ENCODE measurements at places on chromosomes 3 and 15. TPM values are rescaled to one million over a fixed set of nuclear protein-coding genes. Genes with fewer than 3 reads are reported as not detected.

DNA sequence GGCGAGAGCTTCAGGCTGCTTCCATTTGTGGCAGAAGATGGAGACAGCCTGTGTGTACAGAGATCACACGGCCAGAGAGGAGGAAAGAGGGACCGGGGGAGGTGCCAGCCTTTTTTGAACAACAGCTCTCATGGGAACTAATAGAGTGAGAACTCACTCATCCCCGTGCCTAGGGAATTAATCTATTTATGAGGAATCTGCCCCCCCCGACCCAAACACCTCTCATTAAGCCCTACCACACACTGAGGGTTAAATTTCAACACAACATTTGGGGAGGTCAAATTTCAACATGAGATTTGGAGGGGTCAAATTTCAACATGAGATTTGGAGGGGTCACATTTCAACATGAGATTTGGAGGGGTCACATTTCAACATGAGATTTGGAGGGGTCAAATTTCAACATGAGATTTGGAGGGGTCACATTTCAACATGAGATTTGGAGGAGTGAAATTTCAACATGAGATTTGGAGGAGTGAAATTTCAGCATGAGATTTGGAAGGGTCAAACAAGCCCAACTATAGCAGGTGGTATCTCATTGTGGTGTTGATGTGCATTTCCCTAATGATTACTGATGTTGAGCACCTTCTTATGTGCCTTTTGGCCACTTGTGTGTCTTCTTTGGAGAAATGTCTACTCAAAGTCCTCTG, 20.6 kb upstream of the RFTN1 start:
- DNase-seq: peak; percentile 75

DNA sequence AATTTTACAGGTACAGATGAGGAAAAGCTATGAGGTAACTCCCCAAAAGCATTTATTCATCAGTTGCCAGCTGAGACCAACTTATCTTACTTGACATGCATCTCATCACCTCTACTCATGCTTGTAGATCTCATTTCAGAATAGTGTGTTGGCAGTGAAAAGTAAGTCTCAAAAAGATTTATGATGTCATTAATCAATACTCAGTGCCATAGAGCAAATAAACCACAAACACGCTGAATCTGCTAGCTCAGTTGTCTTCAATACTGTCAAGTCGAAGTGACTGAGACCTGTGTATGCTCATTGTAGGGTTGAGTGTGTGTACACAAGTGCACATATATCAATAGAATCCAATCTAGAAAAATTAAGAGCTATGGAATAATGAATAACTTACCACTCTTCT, 413.5 kb downstream of the CNTN3 start:
- DNase-seq: no peak

The CPLX3 gene
- 0.66 TPM for total RNA-seq

DNA sequence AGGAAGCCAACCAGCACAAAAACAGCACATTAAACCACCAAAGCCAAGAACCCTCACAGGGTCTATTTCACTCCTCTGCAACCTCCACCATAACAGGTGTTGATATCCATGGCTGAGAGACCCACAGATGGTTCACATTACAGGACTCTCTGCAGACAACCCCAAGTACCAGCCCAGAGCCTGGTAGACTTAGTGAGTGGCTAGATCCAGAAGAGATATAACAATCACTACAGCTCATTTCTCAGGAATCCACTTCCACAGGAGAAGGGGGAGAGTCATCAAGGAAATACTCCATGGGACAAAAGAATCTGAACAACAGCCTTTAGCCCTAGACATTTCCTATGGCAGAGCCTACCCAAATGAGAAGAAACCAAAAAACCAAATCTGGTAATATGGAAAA, 168.1 kb upstream of the CD96 start:
- DNase-seq: no peak

DNA sequence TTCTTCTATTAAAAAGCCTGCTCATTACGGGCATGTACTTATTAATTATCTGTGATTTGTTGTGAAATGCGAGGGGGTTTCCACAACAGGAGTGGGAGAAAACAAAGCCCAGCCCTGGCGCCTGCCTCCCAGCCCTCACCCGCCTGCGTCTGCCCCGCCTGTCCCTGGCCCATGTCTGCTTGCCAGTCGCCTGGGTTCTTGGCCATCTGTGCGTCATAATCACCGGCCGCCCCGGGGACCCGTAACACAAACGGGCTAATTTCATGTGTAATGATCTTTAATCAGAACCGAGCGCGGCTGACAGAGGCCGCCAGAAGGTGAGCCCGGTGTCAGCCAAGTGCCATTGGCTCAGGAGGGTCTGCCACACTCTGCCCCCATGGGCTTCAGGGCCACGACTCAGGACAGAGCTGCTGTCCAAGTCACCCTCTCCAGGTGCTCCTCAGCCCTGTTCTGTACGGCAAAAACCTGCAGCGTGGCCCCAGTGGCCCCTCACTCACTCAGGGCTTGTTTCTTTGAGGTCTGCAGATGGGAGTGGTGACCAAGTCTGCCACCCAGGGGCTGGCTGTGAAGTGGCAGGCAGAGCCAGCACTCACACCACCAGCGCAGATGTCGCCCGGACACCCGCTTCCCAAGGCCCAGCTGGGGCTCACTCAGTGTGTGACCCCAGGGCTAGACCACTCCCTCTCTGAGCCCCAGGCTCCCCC, 28.8 kb upstream of the TMEM115 start:
- peak; percentile 64 for DNase-seq

DNA sequence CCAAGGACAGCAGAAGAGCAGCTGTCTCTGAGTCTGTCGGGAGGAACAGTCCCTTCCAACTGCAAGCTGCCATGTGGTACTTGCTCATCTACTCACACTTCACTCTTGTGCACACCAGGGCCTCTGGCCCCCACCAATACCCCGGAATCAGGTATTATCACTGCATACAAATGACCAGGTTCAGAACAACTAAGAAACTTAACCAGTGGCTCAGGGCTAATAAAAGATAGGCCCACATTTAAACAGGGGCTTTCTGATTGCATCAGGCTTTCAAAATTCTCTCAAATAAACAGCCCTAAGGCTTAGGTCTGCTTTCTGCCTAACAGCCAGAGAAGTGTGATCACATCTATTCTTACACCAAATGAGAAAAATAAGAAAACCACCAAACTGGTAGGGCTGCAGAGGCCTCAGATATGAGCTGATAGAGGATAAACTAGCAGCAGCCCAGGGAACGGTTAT, 20.7 kb downstream of the CCDC12 start:
- no peak for DNase-seq

- DNase-seq: no peak
These were observed 117.8 kb upstream of the AGBL1 start for GRCh38 chr15:85961821-85962220.

- no peak for DNase-seq
These were observed 29.4 kb upstream of the CCR4 start for GRCh38 chr3:32922078-32922477.

- no peak for DNase-seq
These were observed 39.2 kb downstream of the PTPN23 start for GRCh38 chr3:47420044-47420430.

The RASA2 gene
- 28.6 TPM for total RNA-seq

The PRTG gene
- 2.3 TPM for total RNA-seq

The KCNH8 gene
- 3.4 TPM for total RNA-seq

- DNase-seq: no peak
These were observed 118.2 kb downstream of the GABRG3 start for GRCh38 chr15:27089233-27089586.

DNA sequence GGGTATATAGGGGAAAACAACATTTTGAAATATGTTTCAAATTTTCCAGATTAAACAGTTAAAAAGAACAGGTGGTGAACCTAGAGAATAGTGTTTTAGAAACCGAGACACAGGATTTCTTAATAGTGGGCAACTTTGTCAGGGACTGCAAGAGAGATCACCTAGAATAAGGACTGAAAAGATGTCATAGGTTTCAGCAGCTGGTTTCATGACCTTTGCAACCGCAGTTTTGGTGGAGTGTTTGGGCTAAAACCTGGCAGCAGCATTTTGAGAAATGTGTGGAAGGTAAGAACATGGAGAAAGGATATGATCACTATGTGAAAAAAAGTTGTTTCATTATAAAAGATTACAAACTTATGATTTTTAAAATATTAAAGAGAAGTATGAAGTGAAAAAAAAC, 34.9 kb downstream of the PRKCI start:
- no peak for DNase-seq

The ADAMTS7 gene
- 52.7 TPM for total RNA-seq

DNA sequence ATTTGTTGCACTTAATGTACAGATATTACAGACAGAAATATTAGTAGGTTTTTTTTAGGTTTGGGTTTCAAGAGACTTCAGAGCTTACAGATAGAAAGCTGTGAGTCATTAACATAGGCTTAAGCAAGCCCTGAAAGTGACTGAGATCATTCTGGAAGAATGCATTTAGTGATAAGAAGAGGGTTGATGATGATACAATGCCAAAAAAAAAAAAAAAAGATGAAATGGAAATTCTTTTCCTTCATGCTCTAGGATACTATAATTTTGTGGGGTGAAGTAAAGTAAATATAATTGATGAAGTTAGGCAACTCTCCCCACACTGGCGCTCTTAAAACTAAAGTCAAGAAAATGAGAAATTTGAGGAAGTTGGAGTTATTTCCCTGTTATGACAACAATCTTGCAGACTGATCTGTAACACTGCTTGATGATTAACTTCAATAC, 169.4 kb upstream of the ZNF385D start:
- DNase-seq: no peak

The NMD3 gene
- 80.6 TPM for total RNA-seq

GRCh38 chr3:44682182-44682896, 30.1 kb upstream of the ZNF502 start:
- no peak for DNase-seq

The EPHA6 gene
- total RNA-seq: 1.7 TPM

DNA sequence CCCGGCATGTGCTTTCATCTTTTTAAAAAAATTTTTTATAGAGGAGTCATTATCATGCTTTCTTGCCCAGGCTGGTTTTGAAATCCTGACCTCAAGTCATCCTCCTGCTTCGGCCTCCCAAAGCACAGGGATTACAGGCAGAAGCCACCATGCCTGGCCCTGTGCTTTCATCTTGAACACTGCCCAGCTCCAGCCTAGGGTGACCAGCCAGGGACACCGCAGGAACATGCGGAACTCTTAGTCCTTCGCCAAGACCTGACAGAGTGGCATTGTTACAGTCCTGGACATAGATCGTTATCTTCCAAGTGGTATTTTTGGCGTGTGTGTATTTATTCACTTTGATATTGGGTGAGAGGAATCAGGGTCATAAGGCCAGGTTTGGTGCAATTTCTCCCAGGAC, 7.9 kb upstream of the FURIN start:
- no peak for DNase-seq

DNA sequence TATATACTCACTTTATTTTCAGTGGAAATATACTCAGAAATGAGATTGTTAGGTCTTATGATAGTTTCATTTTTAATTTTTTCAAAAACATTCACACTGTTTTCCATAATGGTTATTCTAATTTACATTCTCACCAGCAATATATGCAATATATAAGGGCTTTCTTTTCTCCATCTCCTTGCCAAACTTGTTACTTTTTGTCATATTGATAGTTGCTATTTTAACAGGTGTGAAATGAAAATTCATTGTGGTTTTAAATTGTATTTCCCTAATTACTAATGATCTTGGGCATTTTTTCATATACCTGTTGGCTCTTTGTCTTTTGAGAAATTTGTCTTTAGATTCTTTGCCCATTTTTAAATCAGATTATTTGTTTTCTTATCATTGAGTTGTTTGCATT, 325.2 kb downstream of the DIPK2A start:
- no peak for DNase-seq

DNA sequence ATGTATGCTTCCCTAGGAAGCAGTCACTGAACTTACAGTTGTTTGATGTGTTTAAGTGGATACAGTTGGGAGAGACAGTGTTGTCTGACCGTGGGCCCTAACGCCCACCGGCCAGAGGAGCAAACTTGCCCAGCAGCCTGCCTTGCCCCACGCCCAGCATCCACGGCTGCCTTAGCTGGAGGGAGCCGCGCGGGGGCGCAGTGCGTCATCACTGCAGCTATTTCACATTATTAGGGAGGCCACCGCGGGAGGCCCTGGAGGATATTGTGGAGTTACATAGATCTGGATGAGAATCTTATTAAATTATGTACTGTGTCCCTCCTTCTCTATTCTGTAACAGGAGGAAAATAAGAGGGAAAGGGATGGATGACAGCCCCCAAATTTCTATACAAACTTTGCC, 267.2 kb downstream of the GABRG3 start:
- DNase-seq: peak; percentile 55

DNA sequence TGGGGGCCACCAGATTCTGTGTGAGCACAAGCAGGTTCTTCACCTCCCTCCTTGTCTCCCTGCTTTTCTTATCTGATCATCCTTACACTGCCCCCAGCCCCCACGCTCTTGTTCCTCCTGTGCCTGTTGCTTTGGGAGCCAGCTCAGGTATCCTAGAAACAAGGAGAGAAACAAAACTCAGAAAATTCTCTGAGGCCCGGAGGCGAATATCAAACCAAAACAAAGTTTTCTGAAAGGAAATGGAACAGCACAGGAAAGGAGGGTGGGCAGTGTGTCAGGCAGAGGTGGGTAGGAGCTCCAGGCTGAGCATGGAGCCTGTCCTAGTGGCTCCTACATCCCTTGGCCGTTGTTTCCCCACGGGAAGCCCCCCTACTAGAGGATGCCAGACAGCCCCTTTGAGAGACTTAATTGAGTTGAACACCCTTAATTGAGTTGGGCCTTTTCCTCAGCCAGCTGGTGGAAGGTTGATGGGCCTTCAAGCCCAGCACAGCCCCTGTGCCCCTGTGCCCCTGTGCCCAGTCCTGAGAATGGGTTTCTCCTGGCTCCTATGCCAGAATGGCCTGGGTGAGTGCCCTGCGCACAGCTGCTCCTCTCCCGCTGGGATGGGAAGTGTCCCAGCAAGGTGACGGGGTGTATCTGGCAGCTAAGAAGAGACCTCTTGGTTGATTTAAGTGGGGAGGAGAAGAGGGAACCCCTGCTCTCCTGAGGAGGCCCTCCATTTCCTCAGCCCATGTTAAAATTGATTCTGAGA, 22.8 kb upstream of the JMJD7 start:
- no peak for DNase-seq

The CCR3 gene
- total RNA-seq: not detected

The CP gene
- 2.8 TPM for total RNA-seq

DNA sequence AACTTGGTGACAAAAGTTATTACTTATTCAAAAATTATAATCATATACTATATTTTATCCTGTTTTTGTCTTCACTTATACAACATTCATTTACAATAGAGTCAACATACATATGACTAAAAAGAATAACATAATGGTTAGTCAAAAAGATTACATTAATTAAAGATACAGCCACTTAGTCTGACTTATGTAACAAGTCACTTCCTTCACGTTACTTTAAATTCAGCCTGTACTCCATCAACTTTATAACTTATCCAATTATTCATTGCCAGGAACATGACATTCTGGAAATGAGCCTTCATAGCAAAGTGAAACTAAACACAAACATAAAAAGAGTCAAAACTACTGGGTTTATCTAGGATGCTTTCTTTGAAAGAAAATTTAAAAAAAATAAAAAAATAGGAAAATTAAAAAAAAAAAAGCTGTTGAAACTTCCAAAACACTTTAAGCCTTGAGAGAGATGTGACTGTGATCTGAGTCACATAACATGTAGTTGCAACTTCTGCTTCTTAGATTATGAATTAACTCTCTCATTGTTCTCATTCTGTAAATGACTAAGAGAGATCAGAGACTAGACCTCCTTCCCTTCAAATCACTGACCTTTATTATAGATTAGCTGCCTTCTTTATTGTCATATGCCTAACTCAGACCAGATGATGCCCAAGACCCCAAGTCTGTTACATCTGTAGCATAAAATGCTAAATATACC, 107.8 kb downstream of the MYRIP start:
- DNase-seq: no peak
